ENCODE measurements at places on chromosomes 13 and 19. TPM values are rescaled to one million over a fixed set of nuclear protein-coding genes. Genes with fewer than 3 reads are reported as not detected.

The SPACA4 gene
- total RNA-seq = not detected

The DCT gene
- not detected for total RNA-seq

DNA sequence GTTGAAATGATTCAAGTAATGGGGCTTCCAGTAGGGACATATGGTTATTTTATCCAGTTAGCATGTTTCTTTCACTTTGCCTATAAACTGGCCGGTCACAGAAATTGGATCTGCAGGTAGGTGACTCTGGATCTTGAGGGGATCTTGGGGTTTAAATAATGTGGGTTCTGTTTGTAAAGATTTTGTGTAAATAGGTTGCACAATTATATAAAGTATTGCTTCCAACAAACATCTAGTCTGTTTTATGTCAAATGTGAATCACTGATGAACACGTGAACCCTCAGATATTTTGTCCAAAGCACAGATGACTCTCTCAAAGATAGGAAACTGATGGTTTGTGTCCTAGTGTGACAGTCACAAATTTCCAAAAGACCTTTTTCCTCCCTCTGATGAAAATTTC, 98.4 kb downstream of the ZIC5 start:
- DNase-seq = no peak

DNA sequence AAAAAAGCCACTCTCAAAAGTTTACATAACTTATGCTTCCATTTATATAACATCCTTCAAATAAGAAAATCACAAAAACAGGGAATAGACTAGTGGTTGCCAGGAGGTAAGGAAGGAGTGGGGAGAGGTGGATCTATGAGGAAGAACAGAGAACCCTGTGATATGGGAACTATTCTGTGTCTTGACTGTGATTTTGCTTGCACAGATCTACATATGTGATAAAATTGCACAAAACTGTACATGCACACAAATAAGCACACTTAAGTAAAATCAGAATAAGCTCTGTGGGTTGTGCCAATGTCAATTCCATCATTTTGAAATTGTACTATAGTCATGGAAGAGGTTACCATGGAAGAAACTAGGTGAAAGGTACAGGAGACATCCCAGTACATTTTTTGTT, 121.6 kb upstream of the SGCG start:
- no peak for DNase-seq

- no peak for DNase-seq
Measured at GRCh38 chr13:111610081-111610480, 289.6 kb downstream of the TEX29 start.

The SLC6A16 gene
- 3.5 TPM for total RNA-seq

DNA sequence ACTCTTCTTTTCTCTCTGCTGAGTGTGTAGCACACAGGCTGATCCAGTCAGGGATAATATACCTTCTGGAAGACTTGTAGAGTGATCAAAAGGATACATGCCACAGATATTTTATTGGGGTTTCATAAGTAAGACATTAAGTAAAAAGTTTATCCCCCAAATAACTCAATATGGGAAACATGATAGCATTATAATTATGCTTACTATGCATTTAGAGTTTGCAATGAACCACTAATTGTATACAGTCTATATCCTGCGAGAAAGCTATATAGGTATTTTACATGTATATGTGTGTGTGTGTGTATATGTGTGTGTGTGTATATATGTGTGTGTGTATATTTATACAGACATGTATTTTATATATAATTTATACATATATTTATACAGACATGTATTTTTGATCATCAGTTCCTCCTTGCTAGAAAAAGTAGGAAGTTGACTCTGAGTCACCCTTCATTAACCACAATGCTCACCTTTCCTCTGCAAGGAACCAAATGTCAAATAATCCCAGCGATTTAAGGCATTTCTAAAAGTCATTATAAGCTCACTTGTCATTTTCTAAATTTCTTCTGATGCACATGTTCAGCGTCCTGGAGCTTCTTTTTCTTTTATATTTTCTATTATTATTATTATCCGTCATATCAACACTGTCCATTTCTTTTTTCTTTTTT, 312.5 kb upstream of the OBI1 start:
- DNase-seq = no peak

The PNMA8B gene
- 2.5 TPM for total RNA-seq

DNA sequence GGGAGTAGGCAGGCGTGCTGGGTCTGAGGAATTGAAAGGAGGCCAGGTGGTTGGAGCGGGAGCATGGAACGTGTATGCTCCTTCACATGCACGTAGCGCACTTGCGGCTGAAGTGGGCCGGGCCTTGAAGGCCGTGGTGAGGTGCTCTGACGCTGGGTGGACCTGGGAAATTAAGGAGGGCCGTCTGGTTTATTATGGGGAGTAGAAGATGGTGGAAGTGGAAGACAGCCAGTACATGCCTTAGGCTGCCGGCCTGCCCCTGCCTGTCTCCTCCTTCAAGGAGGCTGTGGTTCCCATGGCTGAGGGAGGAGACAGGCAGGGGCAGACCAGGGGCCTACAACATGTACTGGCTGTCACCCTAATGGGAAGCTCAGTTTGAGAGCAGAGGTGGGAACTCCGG, 23.9 kb downstream of the GATAD2A start:
- no peak for DNase-seq

GRCh38 chr13:61146571-61146970, 269.1 kb downstream of the PCDH20 start:
- no peak for DNase-seq

DNA sequence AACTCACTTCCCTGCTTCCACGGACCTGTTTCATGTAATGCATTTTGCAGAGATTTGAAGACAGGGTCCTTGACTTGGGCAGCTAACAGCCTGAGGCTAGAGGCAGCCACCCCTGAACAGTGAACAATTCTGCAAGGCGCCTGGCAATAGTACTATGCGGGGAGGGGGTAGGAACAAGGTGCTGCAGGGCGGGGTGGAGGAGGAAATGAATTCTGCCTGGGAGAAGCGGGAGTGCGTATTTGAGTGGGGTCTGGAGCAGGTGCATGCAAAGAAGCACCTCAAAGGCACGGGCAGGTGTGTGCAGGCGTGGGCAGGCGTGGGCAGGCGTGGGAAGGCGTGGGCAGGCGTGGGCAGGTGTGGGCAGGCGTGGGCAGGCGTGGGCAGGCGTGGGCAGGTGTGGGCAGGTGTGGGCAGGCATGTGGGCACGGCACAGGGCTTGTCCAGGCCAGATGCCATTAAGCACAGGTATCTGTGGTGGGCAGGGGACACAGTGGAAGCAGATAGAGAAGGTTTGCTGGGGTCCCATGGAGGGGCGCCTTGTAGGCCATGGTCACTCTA, 130.4 kb upstream of the GJB6 start:
- DNase-seq = no peak

The LGALS7B gene
- total RNA-seq = not detected

GRCh38 chr19:10988921-10989320, 28.1 kb downstream of the SMARCA4 start:
- DNase-seq = no peak

DNA sequence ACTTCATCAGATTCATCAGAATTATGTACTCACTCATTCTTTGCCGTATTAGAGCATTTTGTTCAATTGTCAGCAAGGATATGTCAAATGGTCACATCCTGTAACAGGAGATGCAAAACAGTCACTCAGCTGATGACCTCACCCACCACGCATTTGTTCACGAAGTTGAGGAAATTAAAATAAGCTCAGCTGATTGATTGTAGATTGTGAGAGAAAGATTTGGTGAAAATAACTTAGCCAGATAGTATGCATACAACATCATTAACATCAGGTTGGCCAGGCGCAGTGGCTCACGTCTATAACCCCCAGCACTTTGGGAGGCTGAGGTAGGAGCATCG, 22.6 kb upstream of the CDC16 start:
- no peak for DNase-seq

GRCh38 chr13:63838366-63839110, 2422.9 kb upstream of the PCDH20 start:
- DNase-seq = no peak

The HRC gene
- total RNA-seq = not detected

The USHBP1 gene
- not detected for total RNA-seq

DNA sequence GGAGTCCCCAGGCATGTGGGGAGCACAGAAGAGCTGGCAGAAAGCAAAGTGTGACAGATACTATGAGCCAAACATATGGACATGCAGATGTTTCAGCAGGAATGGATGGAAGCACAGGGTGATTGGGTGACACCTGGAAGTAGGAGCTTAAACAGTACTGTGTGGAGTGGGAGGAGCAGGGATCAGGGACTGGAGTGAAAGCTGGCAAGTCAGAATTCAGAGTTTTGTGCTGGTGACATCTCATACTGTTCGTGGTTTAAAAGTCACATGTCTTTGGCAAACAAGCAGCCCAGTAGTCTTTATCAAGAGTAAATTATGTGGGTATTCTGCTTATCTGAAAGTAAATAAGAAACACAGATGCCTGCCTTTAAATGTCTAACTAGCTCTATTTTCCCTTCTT, 408.2 kb downstream of the COG6 start:
- DNase-seq = no peak

The CEACAM20 gene
- total RNA-seq = not detected

GRCh38 chr13:111584870-111585269, 264.4 kb downstream of the TEX29 start:
- DNase-seq = no peak

- DNase-seq = no peak
Measured at GRCh38 chr19:18436671-18437490, 1.1 kb downstream of the ISYNA1 start.

DNA sequence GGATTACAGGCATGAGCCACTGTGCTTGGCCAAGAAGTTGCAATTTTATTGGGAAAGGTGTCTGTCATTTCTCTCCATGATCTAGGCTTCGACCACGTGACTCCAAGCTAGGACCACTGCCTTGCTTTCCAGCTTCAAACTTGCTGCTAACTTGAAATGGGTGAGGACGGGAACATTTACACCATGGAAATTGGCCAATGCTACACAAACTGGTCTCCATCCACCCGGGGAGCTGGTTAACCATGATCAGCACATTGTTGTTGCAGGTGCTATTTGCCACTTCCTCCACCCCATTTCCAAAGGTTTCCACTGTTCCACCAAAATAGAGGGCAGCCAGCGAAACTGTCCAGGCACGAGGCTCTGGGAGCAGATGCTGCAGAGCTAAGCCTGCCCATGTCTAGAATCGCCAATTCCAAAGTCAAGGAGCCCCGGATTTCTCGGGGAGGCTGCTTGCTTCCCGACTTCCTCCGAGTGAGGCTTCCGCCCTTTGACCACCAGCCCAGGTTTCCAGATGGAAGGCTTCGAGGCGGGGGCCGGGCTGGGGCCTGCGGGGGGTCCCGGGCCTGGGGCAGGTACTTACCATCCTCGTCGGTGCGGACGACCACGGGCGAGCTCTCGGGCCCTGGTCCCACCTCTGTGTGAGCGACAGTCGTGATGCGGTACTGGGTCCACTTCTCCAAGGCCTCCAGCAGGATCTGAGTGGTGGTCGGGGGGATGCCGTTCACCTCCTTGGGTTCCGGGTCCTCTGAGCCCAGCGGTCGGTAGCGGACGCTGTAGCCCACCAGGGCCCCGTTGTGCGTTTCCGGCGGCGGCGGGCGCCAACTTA, 109.7 kb downstream of the PTPRS start:
- no peak for DNase-seq

The NALCN gene
- 38.6 TPM for total RNA-seq

- no peak for DNase-seq
Measured at GRCh38 chr13:77720988-77721387, 23.5 kb downstream of the SLAIN1 start.

GRCh38 chr13:51778392-51778791, 25.6 kb downstream of the DHRS12 start:
- DNase-seq = no peak

DNA sequence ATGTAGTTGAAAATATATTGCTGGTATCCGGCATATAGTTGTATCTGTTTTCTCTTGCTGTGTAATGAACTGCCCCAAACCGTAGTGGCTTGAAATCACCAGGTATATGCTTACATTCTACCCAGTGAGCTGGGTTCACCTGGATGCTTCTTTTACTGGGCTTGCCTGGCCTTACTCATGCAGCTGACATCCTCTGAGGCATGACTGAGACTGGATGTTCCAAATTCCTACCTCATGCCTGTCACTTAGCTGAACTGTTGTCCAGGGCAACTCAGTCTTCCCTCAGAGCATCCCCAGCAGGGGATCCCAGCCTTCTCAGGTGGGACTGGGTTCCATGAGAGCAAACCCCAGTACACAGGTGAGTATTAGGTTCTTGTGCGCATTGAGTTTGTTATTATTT, 66.8 kb downstream of the IFT88 start:
- DNase-seq = no peak

DNA sequence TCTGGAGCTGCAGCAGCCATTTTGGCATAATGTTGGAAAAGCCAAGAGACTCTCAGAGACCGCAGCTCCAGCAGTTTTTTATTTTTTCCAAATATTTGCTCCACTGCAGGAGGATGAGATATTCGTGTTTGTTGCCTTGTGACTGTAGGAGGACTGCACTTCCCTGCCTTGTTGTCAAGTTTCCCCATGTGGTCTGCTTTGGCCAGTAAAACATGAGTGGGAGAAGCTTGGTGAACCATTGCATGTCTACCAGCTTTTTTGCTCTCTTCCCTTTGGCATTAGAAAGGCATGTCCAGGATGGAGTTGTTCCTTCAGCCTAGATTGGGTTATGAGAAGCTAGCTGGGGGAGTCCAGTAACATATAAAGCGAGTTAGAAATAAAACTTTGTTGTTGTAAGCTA, 47.7 kb upstream of the ALOX5AP start:
- no peak for DNase-seq

- DNase-seq = no peak
Measured at GRCh38 chr13:93377196-93377595, 150.6 kb downstream of the GPC6 start.

DNA sequence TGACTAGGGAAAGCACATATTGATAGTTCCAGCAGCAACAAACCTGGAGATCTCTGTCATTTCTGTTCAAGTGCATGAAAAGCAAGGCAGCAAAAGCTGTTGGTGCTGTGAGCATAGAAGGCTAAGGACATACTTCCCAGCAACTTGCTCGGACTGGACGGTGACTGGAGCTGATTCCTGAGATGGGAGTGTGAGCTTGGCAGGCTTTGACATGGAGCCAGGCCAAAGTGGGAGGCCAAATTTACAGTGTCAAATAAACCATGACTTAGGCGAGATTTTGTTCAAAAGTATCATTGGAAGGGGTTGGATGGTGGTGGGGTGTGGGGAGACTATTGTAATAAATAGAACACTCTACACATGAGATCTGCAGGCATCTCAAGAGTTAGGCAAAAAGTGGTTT, 5.9 kb upstream of the ARGLU1 start:
- no peak for DNase-seq

The ESD gene
- 97.9 TPM for total RNA-seq

The NCR1 gene
- total RNA-seq = not detected

- no peak for DNase-seq
Measured at GRCh38 chr13:34926508-34926907, 15.6 kb upstream of the NBEA start.

DNA sequence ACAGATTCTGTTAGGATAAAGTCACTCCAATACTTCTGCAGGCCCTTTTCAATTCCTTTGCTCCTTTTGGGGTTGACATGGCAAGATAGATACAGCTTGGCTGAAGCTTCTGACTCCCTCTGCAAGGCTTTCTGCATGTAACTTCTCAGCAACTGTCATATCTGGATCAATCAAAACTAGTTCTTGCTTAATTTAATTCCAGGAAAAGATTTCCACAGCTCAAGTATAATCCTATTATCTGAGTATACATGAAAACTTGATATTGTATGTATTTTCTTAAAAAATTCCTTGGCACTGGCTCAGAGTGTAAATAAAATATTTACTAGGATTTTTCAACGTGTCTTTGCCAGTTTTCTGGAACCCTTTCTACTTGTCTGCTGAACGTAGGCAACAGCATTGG, 109.6 kb downstream of the STARD13 start:
- no peak for DNase-seq
